ENCODE measurements at places on chromosomes 3 and 15.

- no peak for DNase-seq
These were observed 138.5 kb downstream of the ZNF621 start for GRCh38 chr3:40663280-40663679.

DNA sequence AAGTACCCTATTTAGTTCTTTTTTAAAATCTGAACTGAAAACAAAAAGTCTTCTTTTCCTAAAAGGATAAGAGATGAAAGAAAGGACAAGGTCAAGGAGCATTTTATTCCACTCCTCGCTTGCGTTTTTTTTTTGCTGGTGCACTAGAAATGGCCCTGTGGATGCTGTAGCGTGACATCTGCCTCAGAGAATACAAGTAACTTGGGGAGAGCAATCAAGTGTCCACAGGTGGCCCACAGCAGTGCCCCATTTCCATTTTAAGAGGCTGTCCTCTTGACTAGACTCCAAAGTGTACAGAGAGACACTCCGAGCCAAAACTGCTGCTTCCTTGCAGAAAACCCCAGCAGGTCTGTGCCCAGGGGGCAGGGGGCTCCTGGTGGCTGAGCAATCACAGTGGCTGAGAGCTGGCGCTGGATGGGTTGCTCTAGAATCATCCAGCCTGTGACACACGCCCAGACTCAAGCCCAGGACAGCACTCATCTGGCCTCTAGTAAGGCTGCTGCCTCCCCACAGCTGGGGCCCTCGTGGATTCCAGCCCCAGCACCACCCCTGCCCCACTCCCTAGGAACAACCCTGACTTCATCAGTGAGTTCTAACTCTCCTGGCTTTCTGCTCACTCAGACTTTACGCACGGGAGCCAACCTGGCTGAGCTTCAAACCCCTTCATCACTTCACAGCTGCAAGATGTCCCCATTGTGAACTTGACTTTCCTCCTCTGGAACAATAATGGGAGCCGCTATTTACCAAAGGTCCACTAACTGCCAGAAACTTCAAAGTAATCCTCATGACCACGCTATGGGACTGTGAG is 71.1 kb upstream of the SPATA12 start:
- peak; percentile 29 for DNase-seq

- no peak for DNase-seq
These were observed 25.4 kb downstream of the ADPGK start for GRCh38 chr15:72758182-72758581.

- DNase-seq, result no peak
These were observed 66.5 kb downstream of the UBE3A start for GRCh38 chr15:25372298-25372697.

Data from gastrocnemius medialis (tissue), 4 donors.